ENCODE measurements at places on chromosomes 11 and 22. TPM values are rescaled to one million over a fixed set of nuclear protein-coding genes. Genes with fewer than 3 reads are reported as not detected.

- no peak for DNase-seq
Observed at GRCh38 chr22:50683994-50684371, 11.4 kb downstream of the SHANK3 start.

GRCh38 chr22:46984751-46985506, 222.5 kb downstream of the TBC1D22A start:
- DNase-seq: no peak

GRCh38 chr11:9651481-9651880, 12.4 kb upstream of the SWAP70 start:
- no peak for DNase-seq

DNA sequence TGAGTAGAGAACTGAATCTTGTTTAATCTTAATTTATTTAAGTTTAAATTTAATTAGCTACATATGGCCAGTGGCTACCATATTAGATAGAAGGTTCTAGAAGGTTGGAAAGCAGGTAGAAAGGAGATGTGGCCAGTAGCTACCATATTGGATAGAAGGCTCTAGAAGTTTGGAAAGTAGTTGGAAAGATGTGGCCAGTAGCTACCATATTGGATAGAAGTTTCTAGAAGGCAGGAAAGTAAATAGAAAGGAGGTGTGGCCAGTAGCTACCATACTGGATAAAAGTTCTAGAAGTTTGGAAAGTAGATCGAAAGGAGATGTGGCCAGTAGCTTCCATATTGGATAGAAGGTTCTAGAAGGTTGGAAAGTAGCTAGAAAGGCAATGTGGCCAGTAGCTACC, 2.2 kb downstream of the CRYBA4 start:
- DNase-seq: no peak

DNA sequence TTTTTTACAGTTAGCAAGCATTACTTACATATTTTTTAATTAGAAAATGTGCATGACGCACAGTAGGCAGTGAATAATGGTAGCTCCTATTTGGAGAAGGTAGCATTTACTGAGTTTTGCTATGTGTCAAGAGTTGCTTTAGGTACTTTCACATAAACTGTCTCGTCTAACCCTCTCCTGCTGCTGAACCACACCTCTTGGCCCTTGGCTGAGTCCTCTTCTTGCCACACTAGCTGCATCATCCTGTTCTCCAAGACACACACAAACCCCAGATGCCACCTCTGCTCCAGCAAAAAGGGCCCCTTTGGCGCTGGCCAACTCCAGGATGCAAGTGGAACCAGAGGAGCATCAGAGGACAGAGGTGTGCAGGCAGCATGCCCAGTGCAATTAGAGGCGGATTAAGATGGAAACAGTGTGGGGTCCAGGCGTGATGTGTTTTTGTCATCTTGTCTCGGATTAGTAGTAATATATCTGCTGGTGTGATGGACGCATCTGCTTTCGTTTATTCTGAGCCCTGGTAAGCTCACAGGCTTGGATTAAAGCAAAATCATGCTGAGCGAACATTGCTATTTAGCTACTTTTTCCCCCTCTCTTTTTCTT, 367.0 kb upstream of the CADM1 start:
- DNase-seq: no peak

Gene TSPAN4
- polyA plus RNA-seq: 55.9 TPM

Gene AIFM3
- polyA plus RNA-seq: 0.68 TPM
